ENCODE measurements at places on chromosomes 1 and 21.

GRCh38 chr1:41783189-41783639 lies 135.5 kb downstream of the HIVEP3 start:
- no peak for DNase-seq

DNA sequence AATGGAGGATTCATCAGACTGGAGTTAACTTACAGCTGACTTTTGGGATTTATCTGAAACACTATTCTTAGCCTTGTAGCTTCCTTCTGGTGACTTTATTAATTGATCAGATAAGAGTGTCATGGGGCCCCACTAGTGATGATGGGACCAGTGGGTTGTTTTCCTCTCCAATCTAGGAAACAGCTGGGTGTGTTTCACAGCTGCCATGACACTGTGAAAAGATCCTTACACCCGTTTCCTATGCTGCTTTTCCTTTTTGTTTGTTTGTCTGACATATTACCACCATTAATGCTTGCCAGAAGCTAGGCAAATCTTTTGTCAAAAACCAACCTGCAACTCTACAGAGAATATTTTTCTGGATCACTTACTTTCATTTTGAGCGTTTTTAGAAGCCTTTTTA lies 86.2 kb downstream of the ZBTB18 start:
- no peak for DNase-seq

- DNase-seq, result no peak
Observed at GRCh38 chr1:186060226-186060625, 314.8 kb downstream of the TPR start.

GRCh38 chr1:20367626-20368025 lies 77.0 kb downstream of the VWA5B1 start:
- no peak for DNase-seq

- DNase-seq, result no peak
Observed at GRCh38 chr1:99603699-99604560, 42.0 kb upstream of the PALMD start.

GRCh38 chr1:218587900-218588299 lies 242.8 kb downstream of the TGFB2 start:
- DNase-seq, result no peak

DNA sequence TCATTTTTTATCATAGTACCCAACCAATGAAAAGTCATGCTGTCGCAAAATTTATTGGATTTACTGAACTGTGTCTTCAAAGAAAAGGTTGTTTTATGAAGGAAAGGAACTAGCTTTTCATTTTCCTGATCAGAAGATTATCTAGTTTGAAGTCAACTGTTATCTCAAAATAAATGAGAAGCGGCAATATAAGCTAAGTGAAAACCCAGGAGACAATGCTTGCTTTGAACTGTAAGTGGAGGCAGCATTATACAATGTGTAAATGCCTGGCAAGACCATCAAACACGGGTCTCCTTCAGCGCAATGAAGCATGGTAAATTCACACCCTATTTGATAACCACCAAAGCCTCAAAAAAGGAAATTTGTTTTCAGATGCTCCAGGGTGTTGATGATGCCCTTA lies 134.4 kb upstream of the PTBP2 start:
- no peak for DNase-seq

DNA sequence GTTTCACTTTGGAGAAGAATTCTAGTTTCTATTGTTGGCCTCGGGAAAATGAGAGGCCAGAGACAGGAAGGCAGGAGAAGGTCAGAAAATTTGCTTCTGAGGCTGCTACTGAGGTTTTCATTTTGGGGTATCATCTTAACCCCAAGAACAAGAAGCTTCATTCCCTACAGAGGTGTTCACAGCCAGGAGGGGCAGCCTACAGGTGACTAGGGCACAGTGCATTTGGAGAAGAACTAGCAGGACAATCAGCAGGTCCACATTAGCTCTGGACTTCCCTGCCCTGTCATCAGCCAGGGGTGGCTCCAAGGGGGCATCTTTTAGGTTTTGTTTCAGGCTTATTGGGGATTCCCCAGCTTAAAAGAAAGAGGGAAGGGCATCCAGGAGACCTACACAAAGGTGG lies 12.1 kb upstream of the ZNF496 start:
- no peak for DNase-seq

- DNase-seq, result peak; percentile 23
Observed at GRCh38 chr1:1943834-1944570, 24.9 kb upstream of the TMEM52 start.

- no peak for DNase-seq
Observed at GRCh38 chr1:63909526-63909925, 135.7 kb downstream of the ROR1 start.

- no peak for DNase-seq
Observed at GRCh38 chr1:56115701-56116100, 463.7 kb downstream of the PLPP3 start.

- DNase-seq, result no peak
Observed at GRCh38 chr1:157407367-157407766, 144.9 kb downstream of the FCRL5 start.

- no peak for DNase-seq
Observed at GRCh38 chr1:113783254-113784103, 24.2 kb upstream of the PHTF1 start.
